Stimulated activated CD8-positive, alpha-beta memory T cell treated with anti-CD3 and anti-CD28 coated beads, Interleukin-4, amount 100 ng/mL, for 4 hours (primary cell): ENCODE measurements at places on chromosomes 16 and 17.

GRCh38 chr16:8763899-8764298, 33.5 kb downstream of the TMEM186 start:
- DNase-seq: no peak

DNA sequence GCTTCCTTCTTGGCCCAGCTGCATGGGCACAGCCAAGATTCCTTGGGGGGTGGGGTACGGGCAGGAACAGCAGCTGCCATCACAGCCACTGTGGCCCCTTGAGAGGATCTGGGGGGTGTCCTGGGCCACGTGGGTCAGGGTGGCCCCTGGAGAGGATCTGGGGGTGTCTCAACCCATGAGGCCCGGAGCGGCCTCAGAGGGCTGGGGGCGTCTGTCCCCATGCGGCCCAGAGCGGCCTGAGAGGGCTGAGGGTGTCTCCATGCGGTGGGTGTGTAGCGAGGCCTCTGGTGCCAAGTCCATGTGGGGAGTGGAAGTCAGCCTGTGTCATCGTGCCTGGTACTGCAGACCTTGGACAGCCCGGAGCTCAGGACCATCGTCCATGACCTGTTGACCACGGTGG, 13.7 kb downstream of the TSC2 start:
- DNase-seq: no peak

DNA sequence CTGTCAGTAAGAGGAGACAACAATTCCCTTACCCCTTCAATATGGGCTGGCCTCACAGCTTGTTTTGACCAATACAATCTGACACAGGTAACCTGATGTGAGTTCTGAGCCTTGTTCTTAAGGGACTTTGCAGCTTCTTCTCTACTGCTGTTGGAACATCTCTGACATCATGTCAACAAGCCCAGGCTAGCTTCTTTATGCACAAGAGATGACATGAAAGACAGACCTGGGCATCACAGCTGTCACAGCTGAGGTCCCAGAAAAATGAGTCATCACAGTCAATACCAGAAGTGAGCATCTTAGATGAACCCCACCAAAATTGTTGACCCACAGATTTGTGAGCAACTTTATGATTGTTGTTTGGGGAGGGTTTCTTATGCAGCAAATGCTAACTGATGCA, 431.7 kb upstream of the PSMD7 start:
- DNase-seq: no peak

DNA sequence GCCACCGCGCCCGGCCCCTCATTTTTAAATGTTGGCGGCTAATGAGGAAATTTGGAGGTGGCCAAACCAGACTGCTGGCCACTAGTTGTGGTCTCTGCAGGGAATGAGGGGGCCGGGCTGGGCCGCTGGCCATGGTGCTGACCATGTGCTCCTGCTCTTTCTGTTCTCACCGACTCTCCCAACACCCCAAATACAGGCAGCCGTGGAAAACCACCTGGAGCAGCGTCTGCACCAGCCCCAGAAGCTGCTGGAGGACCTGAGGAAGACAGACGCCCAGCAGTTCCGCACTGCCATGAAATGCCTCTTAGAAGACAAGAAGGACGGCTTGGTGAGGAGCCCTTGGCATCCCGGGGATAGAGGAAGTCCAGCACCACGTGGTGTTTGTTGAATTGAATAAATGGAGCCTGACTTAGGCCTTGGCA, 21.3 kb downstream of the OTOA start:
- no peak for DNase-seq

GRCh38 chr16:56094231-56094630, 97.1 kb upstream of the GNAO1 start:
- DNase-seq: no peak

DNA sequence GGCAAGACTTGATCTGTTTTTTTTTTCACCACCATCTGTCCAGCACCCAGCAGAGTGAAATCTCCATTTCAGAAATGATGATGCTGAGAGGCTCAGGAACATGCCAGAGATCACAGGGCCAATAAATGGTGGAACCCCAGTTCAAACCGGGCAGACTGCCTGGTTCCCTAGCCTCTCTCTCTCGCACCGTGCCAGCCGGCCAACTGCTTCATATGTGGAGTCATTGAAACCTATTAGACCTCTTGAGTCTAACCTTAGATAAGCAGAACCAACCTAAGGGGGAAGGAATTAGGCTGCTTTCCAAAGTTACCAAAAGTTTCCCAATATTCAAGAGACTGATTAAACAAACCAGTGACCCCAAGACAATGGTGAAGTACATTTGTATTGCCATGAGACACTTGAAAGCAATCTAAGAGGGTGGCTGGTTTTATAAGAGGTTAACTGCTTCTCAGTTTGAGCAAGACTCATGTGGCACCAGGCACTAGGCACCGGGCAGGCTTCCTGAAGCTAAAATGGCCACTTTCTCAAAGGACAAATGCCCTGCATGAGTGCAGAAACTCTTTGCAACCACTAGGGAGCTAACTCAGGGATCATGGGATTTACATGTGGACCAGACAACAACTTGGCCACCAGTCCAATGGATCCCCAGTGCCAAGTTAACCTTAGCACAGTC, 18.4 kb downstream of the TOX3 start:
- DNase-seq: no peak
